ENCODE measurements at places on chromosomes 2 and 18.

GRCh38 chr2:41775366-41776025 lies 272.3 kb upstream of the PKDCC start:
- no peak for DNase-seq

DNA sequence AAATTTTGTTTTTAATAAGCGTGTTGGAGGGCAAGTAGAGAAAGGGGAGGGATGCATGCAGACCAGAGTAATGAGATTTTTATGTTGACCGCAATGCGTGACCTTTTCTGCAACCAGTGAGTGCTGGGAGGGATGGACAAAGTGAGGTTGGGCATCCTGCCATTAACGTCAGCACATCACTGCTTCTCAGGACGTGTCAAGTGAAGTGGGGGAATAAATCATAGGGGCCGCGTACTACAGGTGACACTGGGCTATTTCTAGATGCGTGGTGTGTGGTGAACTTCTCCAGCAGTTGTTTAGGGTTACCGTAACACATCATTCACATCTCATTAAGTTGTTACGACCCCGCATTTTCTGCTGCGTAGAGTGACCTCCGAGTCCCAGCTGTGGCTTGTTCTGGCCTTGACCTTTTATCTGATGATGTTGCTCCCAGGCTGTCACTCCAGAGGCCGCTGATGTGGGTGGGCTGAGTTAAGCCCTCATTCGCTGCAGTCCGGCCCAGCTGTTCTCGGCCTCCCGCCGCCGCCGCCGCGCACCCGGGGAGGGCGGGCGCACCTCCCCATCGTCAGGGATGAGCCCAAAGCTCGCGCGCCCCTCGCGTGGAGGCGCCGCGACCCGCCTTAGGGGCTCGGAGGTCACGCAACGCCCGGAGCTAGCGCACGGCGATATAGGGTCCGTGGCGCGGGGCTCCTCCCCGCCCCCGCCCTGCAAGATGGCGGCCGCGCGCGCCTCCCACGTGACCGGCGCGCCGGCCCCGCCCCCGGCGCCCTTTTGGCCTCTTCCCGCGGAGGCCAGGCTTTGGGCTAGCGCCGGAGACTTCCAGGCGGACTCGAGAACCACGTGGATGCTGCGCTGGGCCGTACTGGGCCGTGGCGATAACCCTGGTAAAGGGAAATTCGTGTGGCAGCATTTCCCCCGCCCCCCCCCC lies 3.5 kb downstream of the ZCCHC2 start:
- DNase-seq: peak; percentile 64

DNA sequence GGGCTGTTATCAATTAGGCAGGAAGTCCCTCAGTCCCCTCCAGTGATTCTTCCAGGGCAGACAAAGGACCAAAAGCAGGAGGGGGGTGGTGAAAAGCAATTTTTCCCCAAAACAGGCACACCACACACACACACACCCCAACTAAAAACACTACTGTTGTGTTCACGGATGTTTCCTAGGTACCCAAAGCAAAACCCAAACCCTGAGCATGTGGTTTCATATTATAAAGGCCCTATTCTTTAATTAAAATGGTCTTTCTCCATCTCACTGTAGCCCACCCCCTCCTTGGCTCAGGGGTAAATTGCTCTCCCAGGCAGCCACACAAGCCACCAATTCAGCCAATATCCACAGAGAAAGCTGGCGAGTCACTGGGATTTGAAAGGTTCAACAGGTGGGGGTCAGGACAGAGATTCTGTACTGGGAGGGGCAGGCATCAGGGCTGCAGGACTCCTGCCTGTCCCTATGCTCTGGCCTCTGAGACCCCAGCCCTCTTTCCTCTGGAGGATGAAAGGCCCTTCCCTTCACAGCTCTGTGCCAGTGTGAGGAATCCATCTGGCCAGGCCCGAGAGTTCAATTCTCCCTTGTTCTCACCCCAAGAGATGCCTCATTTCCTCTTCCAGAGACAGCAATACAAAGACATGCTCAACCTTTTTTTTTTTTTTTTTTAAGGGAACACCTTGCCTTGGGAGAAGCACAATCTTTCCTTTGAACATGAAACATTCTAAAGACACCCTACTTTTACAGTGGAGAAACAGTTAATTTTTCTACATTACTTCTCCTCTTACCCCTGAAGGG lies 43.6 kb downstream of the SPRED2 start:
- no peak for DNase-seq

GRCh38 chr2:187580462-187581124 lies 26.4 kb upstream of the TFPI start:
- no peak for DNase-seq

- no peak for DNase-seq
Measured at GRCh38 chr2:121128741-121129659, 156.0 kb downstream of the TFCP2L1 start.

GRCh38 chr2:149465873-149466272 lies 121.7 kb downstream of the MMADHC start:
- DNase-seq: no peak
